ENCODE measurements at places on chromosomes 2 and 18.

- DNase-seq = peak; percentile 77
- H3K4me3 ChIP-seq = peak overlapping the region; percentile 13
- H3K36me3 ChIP-seq = no peaks in the 10 kb centered on the region
- peak overlapping the region; percentile 10 for H3K27ac ChIP-seq
Observed at GRCh38 chr18:67788310-67789164, 272.0 kb upstream of the DSEL start.

GRCh38 chr18:44742718-44743311 is 62.1 kb downstream of the SETBP1 start:
- H3K36me3 ChIP-seq = no peaks in the 10 kb centered on the region
- H3K4me1 ChIP-seq = peaks cover 22% of the 10 kb centered on the region
- H3K4me3 ChIP-seq = peak overlapping the region; percentile 21
- peak overlapping the region; percentile 90 for H3K27ac ChIP-seq
- DNase-seq = peak; percentile 92

GRCh38 chr2:117931266-117931665 is 82.6 kb downstream of the CCDC93 start:
- no peaks in the 10 kb centered on the region for H3K27me3 ChIP-seq
- H3K27ac ChIP-seq = no peak overlapping the region

- H3K27me3 ChIP-seq = no peaks in the 10 kb centered on the region
- no peak overlapping the region for H3K27ac ChIP-seq
- peaks cover 22% of the 10 kb centered on the region for H3K36me3 ChIP-seq
- peak; percentile 65 for DNase-seq
- H3K4me3 ChIP-seq = no peak overlapping the region
Observed at GRCh38 chr2:29224693-29225551, 109.7 kb downstream of the CLIP4 start.

DNA sequence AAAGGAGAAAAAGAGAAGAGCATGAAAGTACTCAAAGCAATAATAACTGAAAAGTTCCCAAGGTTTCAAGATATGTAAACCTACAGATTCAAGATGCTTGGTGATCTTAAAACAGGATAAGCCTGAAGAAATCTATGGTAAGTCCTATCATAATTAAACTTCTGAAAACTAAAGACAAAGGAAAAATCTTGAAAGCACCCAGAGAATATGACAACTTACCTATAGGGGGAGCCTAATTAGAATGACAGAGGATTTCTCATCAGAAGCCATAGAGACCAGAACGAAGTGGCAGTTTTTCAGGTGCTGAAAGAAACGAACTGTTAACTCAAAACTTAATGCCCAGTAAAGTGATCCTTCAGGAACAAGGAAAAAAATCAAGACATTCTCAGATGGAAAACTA is 59.7 kb downstream of the XDH start:
- DNase-seq = no peak
- H3K36me3 ChIP-seq = no peaks in the 10 kb centered on the region
- no peak overlapping the region for H3K27ac ChIP-seq
- H3K4me1 ChIP-seq = no peaks in the 10 kb centered on the region
- H3K4me3 ChIP-seq = no peak overlapping the region

DNA sequence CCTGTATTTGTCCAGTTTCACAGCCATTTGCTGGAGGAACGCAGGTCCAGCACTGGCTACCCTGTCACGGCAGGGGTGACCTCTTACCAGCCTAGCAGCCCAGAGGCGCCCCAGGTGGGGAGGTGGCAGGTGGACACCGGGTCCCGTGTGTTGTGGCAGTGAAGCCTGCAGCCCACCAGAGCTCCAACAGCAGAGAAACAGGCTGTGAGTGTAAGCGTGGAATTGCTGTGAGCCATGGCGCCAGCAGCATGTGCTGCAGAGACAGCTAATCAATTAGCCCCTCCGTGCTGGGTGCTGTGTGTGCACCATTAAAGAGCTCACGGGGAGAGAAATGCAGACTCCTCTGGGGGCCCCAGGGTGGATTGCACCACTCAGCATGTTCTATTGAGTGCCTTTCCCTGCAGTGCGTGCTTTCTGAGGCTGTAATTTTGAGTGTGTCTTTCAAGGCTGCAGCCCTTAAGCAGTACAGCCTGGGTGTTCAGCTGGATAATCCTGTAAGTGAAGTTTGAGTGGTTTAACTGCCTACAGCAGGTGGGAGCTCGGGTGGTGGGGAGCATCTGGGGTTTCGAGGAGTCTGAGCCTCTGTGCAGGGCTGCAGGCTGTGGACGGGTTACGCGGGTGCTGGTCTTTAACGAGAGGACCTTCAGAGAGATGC is 15.9 kb downstream of the RTP5 start:
- H3K4me1 ChIP-seq = peaks cover 27% of the 10 kb centered on the region
- no peaks in the 10 kb centered on the region for H3K36me3 ChIP-seq
- H3K4me3 ChIP-seq = no peak overlapping the region
- H3K27me3 ChIP-seq = no peaks in the 10 kb centered on the region
- H3K27ac ChIP-seq = no peak overlapping the region

- DNase-seq = no peak
- no peak overlapping the region for H3K4me3 ChIP-seq
- H3K27me3 ChIP-seq = no peaks in the 10 kb centered on the region
- H3K4me1 ChIP-seq = no peaks in the 10 kb centered on the region
Observed at GRCh38 chr2:168929031-168929430, 27.9 kb downstream of the G6PC2 start.

GRCh38 chr2:146786396-146786795 is 1058.4 kb upstream of the ACVR2A start:
- no peak overlapping the region for H3K27ac ChIP-seq
- no peak overlapping the region for H3K4me3 ChIP-seq
- no peaks in the 10 kb centered on the region for H3K36me3 ChIP-seq
- H3K27me3 ChIP-seq = no peaks in the 10 kb centered on the region

DNA sequence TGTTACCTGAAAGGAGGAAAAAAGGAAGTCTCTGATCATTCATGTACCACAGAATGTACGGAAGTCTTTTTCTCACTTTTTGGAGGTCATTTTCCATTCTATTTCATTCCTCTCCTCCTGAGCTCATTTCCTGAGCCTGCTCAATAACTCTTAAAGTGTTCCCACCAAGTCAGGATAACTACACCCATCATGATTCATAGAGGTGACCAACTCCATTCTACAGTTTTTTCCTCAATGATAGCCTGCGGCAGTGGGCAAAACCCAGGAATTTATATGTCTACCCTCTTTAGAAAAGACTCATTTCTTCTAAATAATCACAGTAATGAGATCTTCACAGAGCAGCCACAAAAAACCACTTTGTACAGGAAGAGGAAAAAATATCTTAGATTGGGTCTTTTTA is 372.5 kb downstream of the RBM43 start:
- H3K36me3 ChIP-seq = no peaks in the 10 kb centered on the region
- no peaks in the 10 kb centered on the region for H3K4me1 ChIP-seq
- no peak overlapping the region for H3K27ac ChIP-seq
- DNase-seq = no peak

DNA sequence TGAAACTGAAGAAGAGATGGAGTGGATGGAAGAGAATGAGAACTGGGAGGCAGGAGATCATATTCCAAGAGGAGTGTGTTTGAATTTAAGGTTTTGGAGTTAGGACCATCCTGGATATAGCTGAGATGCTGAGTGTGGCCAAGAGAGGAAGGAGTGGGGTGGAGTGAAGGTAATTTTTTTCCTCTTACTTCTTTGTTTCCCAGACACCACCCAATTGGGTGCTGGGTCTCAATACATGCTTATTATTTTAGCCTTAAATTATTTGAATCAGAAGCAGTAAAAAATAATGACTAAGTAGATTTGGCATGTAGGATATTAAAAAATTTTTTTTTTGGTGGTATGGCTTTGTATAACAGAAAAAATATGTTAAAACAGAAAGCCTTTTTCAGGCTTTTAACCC is 39.3 kb downstream of the PMAIP1 start:
- no peaks in the 10 kb centered on the region for H3K27me3 ChIP-seq
- no peaks in the 10 kb centered on the region for H3K36me3 ChIP-seq
- H3K27ac ChIP-seq = no peak overlapping the region
- no peaks in the 10 kb centered on the region for H3K4me1 ChIP-seq
- no peak for DNase-seq

DNA sequence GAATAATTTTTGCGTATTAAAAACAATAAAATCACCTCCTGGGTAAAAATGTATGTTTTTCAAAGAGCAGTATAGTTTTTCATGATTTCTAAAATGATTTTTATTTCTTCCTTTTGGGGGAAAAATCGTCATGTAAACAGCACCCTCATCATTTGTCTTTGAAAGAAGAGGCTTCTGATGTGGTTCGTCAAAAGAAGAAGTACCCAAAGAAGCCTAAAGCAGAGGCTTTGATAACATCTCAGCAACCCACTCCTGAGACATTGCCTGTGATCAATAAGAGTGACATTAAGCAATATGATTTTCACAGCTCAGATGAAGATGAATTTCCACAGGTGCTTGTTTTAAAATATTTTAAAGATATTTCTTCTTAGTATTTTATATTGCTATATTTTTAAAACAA is 110.2 kb upstream of the KIF5C start:
- H3K4me3 ChIP-seq = no peak overlapping the region
- H3K27me3 ChIP-seq = no peaks in the 10 kb centered on the region
- no peaks in the 10 kb centered on the region for H3K4me1 ChIP-seq
- no peak for DNase-seq
- peaks cover 43% of the 10 kb centered on the region for H3K36me3 ChIP-seq

DNA sequence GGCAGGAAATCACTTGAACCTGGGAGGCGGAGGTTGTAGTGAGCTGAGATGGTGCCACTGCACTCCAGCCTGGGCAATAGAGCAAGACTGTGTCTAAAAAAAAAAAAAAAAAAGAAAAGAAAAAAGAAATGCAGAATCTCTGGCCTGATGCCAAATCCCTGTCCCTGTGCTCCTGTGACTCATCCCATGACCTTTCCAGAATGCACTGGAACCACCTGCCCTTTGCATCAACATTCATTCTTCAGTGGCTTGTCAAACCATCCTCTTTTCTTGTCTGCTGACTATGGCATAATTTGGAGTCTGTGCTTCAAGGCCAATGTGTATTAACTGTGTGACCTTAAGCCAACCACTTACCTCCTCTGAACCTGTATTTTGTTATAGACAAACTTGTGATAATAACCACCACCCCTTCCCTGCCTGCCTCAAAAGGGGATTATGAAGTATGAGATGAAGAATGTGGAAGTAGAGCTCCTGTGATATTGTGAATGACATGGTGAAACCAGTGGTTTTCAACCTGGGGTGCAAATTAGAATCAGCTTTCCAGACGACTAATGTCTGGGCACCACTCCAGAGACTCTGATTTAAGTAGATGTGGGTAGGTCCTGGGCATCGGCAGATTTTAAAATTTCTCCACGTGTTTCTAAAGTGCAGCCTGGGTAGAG is 189.3 kb downstream of the CLIP4 start:
- peaks cover 20% of the 10 kb centered on the region for H3K4me1 ChIP-seq
- peak; percentile 76 for DNase-seq
- no peaks in the 10 kb centered on the region for H3K27me3 ChIP-seq
- H3K27ac ChIP-seq = peak overlapping the region; percentile 16
- no peaks in the 10 kb centered on the region for H3K36me3 ChIP-seq

- DNase-seq = no peak
- no peaks in the 10 kb centered on the region for H3K4me1 ChIP-seq
- no peak overlapping the region for H3K27ac ChIP-seq
- H3K27me3 ChIP-seq = peaks cover 12% of the 10 kb centered on the region
- H3K4me3 ChIP-seq = no peak overlapping the region
Observed at GRCh38 chr2:84856787-84857186, 24.1 kb downstream of the TRABD2A start.

DNA sequence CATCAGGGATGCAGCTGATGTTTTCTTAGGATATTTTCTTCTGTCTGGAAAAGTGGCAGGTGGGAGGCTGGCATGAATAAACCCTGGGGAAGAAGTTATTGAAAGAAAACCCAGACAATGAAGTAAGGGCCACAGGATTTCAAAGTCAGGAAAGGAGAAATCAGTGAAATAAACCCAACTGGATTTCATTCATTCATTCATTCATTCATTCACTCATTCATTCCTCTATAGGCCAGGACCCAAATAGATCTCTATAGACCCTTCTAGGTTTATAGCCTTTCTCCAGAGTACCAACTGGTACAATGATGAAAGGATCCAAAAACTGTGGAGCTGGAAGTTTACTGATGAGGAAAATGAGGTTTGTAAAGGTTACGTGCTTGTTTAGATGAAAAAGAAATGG is 67.3 kb upstream of the DNMT3A start:
- no peak for DNase-seq
- H3K4me3 ChIP-seq = no peak overlapping the region
- no peaks in the 10 kb centered on the region for H3K4me1 ChIP-seq
- no peak overlapping the region for H3K27ac ChIP-seq
- H3K36me3 ChIP-seq = no peaks in the 10 kb centered on the region

DNA sequence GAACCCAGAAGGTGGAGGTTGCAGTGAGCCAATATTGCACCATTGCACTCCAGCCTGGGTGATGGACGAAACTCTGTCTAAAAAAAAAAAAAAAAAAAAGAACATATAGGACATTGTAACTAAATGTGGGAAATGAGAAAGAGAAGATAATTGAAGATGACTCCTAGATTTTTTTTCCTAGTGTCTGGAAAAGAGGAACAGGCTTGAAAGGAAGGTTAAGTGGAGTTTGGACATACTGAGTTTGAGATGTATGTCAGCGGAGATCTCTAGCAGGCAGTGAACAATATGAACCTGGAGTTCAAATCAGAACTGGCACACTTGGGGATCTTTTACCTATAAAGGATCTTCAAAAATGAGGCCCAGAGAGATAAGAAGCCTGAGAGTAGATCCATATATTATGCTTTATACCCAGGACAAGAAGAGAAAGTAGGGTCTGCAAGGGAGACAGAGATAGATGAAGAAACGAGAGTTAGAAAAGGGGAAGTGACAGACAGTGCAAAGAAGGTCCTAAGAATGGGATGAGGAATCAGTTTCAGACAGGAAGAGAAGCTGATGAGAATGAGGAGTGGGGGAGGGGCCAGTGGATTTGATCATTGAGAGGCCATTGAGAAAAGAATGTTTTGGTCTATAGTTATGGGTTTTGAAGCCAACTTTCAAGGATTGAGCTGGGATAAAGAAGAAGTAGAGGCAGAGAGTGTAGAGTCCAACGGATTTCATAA is 46.9 kb upstream of the CD28 start:
- H3K27me3 ChIP-seq = no peaks in the 10 kb centered on the region
- no peak overlapping the region for H3K4me3 ChIP-seq
- H3K27ac ChIP-seq = no peak overlapping the region

GRCh38 chr2:196431957-196432356 is 207.6 kb upstream of the CCDC150 start:
- no peaks in the 10 kb centered on the region for H3K4me1 ChIP-seq
- no peak overlapping the region for H3K4me3 ChIP-seq
- peak; percentile 37 for DNase-seq
- H3K27ac ChIP-seq = no peak overlapping the region
- H3K36me3 ChIP-seq = no peaks in the 10 kb centered on the region
- no peaks in the 10 kb centered on the region for H3K27me3 ChIP-seq

- no peak overlapping the region for H3K4me3 ChIP-seq
- H3K27me3 ChIP-seq = no peaks in the 10 kb centered on the region
- no peak for DNase-seq
- H3K27ac ChIP-seq = no peak overlapping the region
- H3K4me1 ChIP-seq = no peaks in the 10 kb centered on the region
- H3K36me3 ChIP-seq = no peaks in the 10 kb centered on the region
Observed at GRCh38 chr2:33607905-33608304, 8.8 kb upstream of the FAM98A start.

DNA sequence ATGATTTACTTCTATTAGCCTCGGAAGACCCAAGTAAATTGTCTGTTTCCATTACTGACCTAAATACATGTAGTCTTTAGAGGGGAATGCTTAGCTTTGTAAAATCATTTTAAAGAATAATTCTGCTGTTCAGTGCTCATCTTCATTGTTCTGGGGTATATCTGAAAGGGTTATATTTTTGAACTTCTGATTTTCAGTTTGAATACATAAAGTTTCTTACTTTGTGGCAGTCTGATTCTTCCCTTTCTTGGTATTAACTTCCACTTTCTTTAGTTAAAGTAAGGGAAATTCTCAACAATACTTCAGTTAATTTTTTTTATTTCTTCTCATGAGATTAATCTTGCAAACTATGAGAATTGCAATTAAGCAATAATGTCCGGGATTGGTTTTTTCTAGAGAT is 148.4 kb downstream of the DOCK10 start:
- no peak overlapping the region for H3K27ac ChIP-seq
- H3K27me3 ChIP-seq = no peaks in the 10 kb centered on the region
- no peak for DNase-seq
- H3K4me3 ChIP-seq = no peak overlapping the region
